ENCODE measurements at places on chromosomes 16 and 17. TPM values are rescaled to one million over a fixed set of nuclear protein-coding genes. Genes with fewer than 3 reads are reported as not detected.

GRCh38 chr16:55506708-55507107 lies 2.2 kb upstream of the LPCAT2 start:
- H3K36me3 ChIP-seq, result no peaks in the 10 kb centered on the region

The PERCC1 gene
- 0.31 TPM for total RNA-seq

- no peak for DNase-seq
- no peaks in the 10 kb centered on the region for H3K27me3 ChIP-seq
- H3K4me1 ChIP-seq, result no peaks in the 10 kb centered on the region
These were observed 76.9 kb upstream of the CLEC18A start for GRCh38 chr16:69874271-69874670.

The KRTAP4-5 gene
- not detected for total RNA-seq

DNA sequence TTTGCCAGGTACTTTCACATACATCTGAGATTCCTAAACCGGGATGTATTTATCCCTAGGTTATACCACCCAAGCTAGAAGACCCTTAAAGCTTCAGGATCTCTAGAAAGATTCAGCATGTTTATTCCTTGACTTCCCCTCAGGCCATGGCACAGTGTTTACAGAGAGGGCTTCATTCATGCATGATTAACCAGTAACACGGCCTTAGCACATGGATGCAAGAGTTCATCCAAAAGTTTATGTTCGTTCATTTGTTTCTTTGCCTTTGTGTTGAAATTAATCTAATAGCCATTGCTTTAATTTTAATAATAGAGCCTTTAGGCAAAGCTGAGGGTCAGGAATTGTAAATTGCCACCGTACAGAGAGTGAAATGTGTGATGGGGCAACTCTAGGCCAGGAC lies 13.8 kb downstream of the PCTP start:
- peaks cover 18% of the 10 kb centered on the region for H3K4me1 ChIP-seq
- no peak for DNase-seq
- no peak overlapping the region for H3K27ac ChIP-seq
- H3K36me3 ChIP-seq, result no peaks in the 10 kb centered on the region
- no peak overlapping the region for H3K4me3 ChIP-seq

The TAF1C gene
- 101 TPM for total RNA-seq

GRCh38 chr16:397736-398332 lies 835 bp downstream of the NME4 start:
- H3K27me3 ChIP-seq, result no peaks in the 10 kb centered on the region
- H3K36me3 ChIP-seq, result no peaks in the 10 kb centered on the region
- H3K4me1 ChIP-seq, result peaks cover 23% of the 10 kb centered on the region
- peak overlapping the region; percentile 55 for H3K27ac ChIP-seq
- peak overlapping the region; percentile 65 for H3K4me3 ChIP-seq

DNA sequence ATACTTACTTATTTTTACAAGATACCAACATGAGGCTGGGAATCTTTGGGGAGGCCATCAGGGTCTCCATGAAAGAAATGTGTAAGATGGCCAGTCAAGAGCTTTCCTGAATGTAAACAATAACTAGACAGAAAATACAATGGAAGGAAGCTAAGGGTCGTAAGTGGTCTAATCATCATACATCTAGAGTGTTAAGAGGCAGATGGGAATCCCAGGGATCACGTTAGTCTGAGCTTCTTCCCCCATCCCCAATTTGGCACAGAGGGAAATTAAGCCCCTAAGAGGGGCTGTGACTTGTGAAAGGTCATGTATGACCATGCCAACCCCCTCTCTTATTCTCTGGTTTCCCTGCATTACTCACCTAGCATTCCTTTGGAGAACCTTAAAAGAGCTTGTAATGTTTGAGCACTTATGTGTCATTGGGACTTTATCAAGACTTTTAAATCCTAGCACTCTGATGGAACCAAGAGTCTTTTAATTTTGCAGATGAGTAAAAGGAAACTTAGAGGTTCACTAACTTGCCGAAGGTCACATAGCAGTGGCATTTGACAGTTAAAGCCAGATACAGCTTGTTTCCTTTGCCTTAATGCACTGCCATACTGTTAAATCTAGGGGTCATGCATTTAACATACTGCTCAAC lies 46.1 kb downstream of the DCUN1D3 start:
- peaks cover 48% of the 10 kb centered on the region for H3K4me1 ChIP-seq
- no peaks in the 10 kb centered on the region for H3K27me3 ChIP-seq
- no peak overlapping the region for H3K27ac ChIP-seq
- H3K36me3 ChIP-seq, result no peaks in the 10 kb centered on the region
- H3K4me3 ChIP-seq, result no peak overlapping the region

Data from testis (tissue), 5 donors.